ENCODE measurements at places on chromosomes 12 and 14.

GRCh38 chr14:52848626-52849025 lies 57.2 kb upstream of the GNPNAT1 start:
- DNase-seq = no peak

- DNase-seq = no peak
Observed at GRCh38 chr12:63882844-63883243, 38.3 kb downstream of the SRGAP1 start.

DNA sequence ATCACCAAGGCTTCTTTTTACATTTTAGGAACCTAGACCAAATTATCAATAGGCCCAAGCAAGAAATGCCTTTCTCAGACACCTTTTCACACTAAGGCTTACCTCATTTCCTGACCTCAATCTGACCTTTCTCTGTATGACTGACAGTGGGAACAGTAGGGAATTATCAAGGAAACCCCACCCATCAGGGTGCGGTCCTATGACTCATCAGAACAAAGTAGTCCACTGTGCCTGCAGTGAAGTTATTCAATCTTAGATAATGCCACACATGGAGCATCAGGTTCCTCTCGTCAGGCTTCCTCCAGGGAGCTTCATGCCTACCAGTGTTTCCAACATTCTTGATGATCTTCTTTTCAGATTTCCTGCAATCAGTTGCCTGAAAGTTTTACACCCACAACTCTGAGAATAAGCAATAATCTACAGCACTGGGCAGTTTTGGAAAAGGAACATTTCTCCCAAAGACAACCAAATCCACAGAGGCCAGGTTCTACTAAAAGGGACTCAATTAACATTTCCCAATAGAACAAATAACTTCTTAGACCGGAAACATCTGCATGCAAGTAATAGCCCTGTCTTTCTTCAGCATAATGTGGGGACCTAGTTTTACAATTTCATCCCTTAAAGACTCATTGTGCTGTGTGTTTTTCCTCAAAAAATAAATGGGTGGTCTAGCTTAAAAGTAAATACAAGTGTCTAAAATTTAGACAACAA lies 35.9 kb upstream of the TMTC2 start:
- DNase-seq = no peak

GRCh38 chr14:24145690-24146452 lies 539 bp downstream of the PSME2 start:
- no peak for DNase-seq

GRCh38 chr14:79825046-79825521 lies 386.2 kb downstream of the DIO2 start:
- DNase-seq = peak; percentile 30

GRCh38 chr12:32644431-32644830 lies 34.7 kb upstream of the DNM1L start:
- no peak for DNase-seq

DNA sequence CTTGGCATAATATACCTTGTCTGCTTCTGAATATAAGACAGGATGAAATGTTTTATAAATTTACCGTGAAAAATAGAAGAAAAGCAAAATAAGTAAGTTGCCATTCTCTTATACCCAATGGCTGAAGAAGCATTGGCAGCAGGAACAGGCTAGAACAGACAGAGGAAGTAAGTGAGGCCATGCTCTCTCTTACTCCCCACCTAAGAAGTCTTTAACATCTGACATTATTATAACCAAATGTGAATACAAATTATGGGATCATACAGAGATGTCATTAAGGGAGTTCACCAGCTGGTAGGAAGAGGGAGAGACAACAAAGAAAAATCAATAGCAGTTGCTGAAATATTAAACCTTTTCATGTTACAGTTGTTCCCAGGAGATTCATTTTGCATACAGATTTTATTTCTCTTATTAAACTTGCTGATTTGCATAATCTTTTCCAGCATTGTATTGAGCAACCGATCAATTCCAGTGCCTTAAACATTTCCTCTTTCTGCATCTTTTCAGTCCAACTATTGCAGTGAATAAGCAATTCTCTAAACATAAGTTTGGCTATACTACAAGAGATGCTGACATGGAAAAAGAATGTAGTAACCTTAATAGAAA lies 270.6 kb downstream of the SLC6A15 start:
- no peak for DNase-seq

DNA sequence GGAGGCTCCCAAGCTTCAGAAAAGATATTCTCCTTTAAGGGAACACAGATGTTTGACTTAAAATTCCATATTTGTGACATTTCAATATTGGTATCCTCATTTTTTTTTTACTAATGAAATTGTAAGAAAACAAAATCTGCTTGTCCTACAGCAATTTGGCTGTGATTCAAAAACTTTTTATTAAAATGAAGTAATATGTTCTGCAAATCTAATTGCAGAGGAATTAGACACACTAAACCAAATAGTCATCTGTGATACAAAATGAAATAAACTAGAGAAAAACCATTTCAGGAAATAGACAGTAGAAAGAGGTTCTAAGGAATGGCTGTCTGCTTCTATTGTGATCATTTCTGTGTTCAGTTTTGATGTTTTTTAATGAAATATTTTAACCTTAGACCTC lies 50.1 kb upstream of the HIF1A start:
- DNase-seq = no peak

DNA sequence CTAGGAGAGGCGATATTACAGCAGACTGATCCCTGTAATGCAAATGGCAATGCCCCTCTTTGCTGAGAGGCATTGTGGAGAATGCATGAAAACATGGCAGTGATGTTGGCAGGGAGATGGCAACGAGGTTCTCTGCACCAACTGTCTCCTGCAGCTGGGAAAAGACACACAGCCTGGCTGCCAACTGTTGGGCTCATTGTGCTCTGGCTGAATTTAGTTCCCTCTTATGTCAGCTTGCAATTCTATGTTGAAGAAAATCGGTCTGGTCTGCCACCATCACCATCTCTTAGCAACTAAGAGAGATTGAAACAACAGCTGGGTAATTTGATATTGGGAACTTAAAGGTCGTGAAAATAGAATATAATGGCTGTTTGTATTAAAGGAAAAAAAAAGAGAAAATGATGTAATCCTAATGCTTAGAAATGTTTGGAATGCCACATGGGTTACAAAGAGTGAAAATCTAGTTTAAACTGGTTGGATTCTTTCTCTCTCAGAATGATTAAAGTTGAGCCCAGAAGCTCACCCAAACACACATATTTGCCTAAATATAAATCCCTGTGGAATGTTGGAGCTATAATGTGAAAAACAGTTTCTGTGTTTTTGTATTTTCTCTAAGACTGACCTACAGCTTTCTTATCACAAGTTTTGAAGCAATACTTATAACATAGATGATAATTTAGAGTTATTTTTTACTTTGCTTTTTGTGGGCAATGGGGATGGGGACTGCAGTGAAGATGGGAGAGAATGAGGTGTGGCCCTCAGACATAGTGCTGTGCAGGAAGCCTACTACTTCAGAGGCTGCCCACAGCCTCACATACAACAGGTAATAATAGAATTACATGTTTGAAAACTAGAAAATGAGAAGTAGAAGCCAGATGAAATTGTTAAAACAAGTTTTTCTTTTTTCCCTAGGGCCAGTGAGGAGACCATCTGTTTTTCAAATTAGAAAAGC lies 143.7 kb downstream of the AKAP6 start:
- DNase-seq = no peak

DNA sequence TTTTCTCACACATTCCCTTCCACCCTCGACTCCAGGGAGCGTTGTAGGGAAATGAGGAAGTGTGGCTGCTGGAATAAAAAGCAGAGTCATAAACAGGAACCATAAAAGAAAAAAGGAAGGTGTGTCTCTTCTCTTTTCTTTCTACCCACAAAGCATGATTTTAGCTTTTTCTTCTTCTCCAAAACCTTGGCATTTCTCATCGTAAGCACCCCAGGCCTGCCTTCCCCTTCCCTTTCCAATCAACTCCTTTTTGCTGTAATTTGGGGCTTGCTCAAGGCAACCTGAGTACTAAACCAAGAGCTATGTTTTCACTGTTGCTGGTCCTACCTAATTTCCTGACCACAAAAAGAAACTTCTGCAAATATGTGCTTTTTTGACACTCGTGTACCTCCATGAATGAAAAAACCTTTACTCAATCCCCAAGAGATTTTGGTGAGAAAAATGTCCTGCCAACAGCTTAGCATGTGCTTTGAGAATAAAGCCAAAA lies 9.2 kb downstream of the PLBD1 start:
- DNase-seq = no peak

GRCh38 chr12:26122681-26123481 lies 2.0 kb downstream of the BHLHE41 start:
- DNase-seq = peak; percentile 31

GRCh38 chr12:65334521-65334920 lies 56.0 kb downstream of the MSRB3 start:
- no peak for DNase-seq

- DNase-seq = no peak
Observed at GRCh38 chr12:131378861-131379665, 331.8 kb upstream of the SFSWAP start.

GRCh38 chr12:77435446-77436091 lies 370.2 kb upstream of the E2F7 start:
- DNase-seq = no peak

GRCh38 chr12:131445184-131445774 lies 265.6 kb upstream of the SFSWAP start:
- DNase-seq = no peak

DNA sequence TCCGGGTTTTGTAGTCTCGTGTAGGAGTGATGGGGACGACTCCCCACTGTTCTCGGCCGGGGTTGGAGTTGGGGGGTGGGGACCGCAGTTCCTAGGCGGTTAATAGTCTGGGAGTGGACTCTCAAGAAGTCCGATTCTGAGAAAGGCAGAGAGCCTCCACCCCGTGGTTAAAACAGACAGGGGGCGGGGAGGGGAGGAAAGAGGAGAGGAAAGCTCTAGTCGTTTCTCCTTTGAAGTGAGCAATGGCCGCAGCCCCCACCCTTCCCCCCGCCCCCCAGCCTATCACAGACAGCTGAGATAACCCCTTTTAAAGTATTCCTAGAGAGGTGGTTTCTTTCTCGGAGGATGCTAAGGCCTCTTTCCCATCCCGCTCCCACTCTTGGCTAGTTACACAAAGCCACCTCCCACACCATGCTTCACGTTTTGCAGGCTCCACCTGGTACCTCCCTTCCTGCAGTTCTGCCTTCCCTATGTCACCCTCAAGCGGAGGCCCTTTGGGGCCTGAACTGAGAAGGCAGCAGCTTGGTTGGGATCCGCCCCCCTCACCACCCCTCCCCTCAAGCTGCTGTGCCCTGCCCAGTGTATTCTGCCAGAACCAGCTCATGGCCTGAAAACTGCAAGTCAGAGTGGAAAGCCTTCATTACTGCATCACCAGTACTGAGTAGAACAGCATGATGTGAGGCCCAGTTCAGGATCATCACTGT lies 853 bp downstream of the USP5 start:
- DNase-seq = no peak

DNA sequence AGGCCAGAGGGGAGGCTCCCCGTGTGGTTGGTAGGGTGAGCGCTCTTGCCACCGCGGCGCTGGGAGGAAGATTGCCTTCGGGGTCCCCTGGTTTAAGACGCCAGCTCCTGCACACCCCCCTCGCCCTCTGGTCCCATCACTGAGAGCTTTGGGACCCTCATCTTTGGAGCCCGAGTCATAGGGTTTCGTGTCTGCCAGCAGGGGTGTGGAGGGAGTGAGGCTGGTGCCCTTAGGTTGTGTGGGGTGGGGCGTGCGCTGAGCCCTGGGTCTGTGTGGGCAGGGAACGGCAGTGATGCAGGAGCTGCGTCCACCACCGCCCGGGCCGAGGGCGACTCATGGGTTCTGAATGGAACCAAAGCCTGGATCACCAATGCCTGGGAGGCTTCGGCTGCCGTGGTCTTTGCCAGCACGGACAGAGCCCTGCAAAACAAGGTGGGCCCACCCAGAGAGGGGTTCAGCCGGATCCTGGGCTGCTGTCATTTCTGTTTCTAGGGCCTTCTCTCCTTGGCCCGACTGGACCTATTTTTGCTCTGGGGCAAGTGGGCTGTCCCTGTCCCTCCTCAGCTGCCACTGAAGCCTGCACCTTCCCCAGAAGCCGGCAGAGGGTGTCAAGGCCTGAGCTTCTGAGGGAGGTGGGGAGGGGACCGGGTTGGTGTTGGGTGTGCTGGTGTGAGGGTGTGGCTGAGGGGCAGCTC lies 12.1 kb downstream of the ACADS start:
- no peak for DNase-seq

GRCh38 chr12:21337453-21337852 lies 2.7 kb upstream of the SLCO1A2 start:
- DNase-seq = no peak

DNA sequence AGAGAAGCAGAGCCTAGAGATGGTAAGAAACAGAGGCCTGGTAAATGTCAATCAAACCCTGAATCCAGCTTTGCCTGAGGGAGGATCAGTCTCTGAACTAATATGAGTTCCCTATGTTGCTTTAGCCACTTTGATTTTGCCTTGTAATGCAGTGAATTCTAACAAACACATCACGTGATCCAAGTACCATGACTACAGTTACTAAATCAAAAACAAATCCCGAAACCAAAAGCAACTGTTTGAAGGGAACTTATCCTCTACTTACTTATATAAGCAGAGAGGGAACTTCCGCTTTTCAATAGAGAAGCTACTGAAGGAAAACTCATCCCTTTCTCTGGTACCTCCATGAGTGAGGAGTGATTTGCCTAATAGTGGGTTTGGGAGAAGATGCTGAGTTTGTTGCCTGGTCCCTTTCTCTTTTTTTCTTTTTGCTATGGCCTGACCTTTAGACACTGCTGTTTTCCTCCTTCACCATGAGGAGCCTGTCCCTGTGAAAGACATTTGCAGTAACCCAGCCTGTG lies 7.7 kb upstream of the PPTC7 start:
- DNase-seq = no peak

- DNase-seq = no peak
Observed at GRCh38 chr14:99946652-99947489, 118.4 kb upstream of the EVL start.

- no peak for DNase-seq
Observed at GRCh38 chr14:103576371-103577024, 13.7 kb downstream of the COA8 start.

DNA sequence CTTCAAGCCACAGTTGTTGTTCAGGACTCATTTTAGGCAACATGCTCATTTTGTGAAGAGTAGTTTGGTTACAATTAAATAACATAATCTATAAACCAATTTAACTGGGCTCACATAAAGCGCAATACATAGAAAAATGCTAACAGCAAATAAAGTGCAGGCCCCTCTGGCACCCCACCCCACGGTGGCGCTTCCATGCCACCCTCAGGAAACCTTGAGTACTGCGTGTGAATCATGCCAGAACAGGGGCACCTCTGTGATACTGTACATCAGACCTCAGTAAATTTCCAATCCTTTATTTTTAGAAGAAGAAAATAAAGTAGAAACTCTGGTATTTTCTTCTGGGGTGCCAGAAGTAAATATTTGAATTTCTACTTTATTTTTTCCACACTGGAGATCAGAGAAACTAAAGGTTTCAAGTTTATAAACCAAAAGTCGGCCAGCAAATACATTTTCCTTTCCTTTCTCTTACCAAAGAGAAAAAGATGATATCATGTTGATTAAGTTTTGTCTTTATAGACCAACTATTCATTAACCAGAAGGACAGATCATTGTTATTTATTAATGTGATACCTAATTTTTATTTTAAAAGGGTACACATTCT lies 316.8 kb downstream of the PAWR start:
- DNase-seq = no peak

- no peak for DNase-seq
Observed at GRCh38 chr14:90654831-90655276, 161.4 kb downstream of the TTC7B start.

Measured in cerebellar nuclear complex (tissue), 1 donor.